ENCODE measurements at places on chromosomes 11 and 22.

DNA sequence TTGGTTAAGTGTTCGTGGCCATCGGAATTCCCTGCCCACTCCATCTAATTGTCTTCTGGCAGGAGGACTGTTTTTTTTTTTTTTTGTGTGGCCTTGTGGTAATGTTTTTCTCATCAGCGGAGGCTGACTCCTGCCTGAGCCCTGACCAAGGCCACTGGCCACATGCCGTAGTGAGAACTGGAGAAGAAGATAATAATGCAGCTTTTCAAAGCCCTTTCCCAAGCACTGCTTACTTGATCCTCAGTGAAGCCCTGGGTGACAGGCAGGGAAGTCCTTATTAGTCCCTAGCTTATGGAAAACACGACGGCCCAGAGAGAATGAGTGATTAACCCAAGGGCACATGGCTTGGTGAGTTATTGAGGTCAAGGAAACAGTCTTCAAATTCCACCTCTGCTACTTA is 71.2 kb downstream of the ADM start:
- DNase-seq: peak; percentile 40

GRCh38 chr22:43734370-43735150 is 77.5 kb downstream of the EFCAB6 start:
- DNase-seq: no peak

DNA sequence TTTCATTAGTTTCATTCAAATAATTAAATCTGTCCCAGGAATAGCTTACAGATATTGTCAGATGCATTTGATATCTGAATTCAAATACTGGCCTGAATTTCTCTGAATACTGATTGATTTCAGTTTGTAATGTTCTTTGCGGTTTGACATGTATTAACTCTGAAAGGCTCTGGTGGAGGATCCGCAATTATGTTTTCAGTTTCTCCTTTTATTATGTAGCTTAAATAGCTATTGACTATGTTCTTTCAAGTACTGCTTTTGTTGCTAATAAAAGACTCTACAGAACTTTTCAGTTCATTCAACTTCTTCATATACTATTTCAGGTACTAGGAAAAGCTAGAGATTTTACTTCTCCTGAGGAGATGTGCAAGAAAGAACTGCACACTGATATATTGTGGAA is 2085.4 kb upstream of the RAG2 start:
- DNase-seq: no peak

GRCh38 chr11:6554828-6555706 is 48.3 kb downstream of the RRP8 start:
- no peak for DNase-seq

GRCh38 chr11:33321422-33321821 is 64.2 kb downstream of the HIPK3 start:
- DNase-seq: no peak

DNA sequence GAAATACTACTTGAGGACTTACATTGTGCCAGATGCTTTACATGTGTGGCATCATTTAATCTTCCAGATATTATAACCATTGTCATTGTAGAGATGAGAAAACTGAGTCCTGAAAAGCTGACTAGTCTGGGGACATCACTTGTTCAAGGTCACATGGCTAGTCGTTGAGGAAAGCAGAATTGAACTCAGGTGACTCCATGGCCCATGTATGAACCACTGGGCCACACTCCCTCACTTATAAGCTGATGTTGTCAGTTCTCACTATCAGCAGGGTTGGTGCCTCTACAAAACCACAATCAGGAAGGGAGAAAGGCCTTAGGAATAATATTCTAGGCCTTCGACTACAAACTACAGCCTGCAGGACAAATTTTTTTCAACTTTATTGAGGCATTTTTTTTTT is 26.1 kb upstream of the ADA2 start:
- DNase-seq: no peak

DNA sequence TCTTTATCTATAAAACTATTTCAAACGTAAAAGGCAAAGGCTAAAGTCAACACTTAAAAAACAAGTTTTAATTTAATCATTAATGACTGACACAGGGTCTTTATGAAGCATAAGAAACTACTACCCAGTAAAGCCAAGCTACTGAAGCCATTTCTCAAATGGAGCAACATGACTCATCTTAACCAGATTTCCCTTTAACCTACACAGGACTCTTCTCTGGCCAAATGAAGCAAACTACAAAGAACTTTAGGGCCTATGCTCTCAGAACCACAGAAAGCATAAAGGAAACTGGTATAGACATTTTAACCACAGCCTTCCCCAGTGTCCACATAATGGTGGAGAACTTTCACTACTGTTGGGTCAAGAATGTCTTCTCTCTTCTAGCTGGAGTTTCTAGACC is 34.7 kb downstream of the ALG9 start:
- DNase-seq: no peak

GRCh38 chr11:33843018-33843417 is 48.9 kb downstream of the LMO2 start:
- DNase-seq: no peak

DNA sequence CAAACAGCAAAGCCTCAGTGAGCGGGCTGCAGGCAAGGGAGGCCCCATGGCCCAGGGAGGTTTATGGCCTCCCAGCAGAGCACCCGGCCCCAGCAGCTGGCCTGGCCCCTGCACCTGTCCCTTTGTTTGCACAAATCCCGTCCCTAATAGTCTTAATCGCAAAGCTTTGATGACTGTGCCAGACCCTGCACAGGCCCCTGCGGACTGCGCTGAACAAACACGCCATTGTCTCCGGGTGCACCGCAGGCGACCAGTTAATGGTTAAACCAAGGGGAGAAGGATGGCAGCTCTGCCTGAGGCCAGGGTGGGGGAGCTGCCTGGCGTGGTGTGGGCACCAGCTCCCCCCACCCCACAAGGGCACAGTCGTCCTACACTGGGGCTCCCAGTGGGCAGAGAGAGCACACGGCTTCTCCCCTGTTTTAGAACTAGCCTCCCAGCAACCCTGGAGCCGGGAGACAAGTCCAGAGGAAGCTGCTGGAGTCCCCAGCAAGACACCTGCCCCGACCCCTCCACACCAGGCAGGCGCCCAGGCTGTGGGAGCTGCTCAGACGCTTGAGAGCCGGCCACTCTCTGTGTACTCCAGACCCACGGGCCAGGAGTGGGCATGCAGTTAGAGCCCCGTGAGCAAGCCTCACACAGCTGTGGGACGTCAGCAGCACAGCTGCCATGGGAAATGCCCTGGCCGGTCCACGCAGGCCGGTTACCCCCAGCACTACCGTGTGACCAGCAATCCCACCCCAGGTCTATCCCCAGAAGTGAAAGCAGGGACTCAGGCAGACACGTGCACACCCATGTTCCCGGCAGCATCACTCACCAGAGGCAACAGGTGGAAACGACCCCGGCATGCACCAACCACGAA is 39.7 kb upstream of the TH start:
- DNase-seq: no peak

- DNase-seq: no peak
Observed at GRCh38 chr11:78100261-78100660, 20.6 kb upstream of the NDUFC2 start.

- DNase-seq: no peak
Observed at GRCh38 chr11:12701811-12702592, 27.8 kb downstream of the TEAD1 start.

DNA sequence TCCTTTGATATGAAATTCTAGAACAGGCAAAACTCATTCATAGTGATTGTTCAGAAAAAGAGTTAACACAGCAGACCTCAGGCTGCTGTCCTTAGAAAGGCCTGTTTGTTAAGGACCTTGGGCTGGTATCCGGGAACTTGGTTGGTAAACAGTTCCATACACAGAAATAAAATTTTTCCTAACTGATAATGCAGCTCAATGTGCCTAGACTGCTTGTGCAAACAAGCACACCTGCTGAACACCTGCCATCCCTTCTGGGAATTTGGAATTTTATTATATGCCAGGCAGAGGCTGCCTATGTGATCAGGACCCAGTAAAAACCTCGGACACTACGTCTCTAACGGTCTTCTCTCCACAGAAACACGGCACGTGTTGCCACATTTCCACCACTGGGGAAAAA is 11.5 kb downstream of the THAP12 start:
- DNase-seq: no peak

GRCh38 chr22:47275605-47276449 is 513.4 kb downstream of the TBC1D22A start:
- DNase-seq: no peak

- no peak for DNase-seq
Observed at GRCh38 chr22:45524966-45525365, 22.3 kb downstream of the FBLN1 start.

DNA sequence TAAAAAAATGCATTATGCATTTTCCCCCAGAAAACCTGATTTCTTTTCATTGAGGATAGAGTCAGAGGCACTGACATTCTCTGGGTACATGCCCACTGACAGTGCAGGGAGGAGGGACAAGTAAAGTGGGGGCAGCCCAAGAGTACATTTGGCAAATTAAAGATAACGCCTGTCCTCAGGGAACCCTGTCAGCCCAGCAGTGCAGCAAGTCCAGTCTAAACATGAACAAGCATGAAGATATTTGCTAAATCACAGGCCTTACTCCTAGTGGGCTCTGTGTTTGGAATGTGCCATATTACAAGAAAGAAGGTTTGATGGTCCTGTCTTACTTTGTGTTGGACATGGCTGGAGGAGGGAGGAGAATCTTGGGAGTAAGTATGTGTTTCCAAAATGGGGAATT is 37.9 kb downstream of the AMOTL1 start:
- DNase-seq: no peak

GRCh38 chr11:93622043-93622442 is 39.4 kb upstream of the CEP295 start:
- DNase-seq: peak; percentile 4

- DNase-seq: no peak
Observed at GRCh38 chr11:57302489-57302888, 22.3 kb downstream of the TNKS1BP1 start.

GRCh38 chr11:75422248-75423231 is 10.5 kb downstream of the KLHL35 start:
- no peak for DNase-seq

GRCh38 chr11:70068345-70068744 is 9.8 kb upstream of the ANO1 start:
- DNase-seq: no peak

DNA sequence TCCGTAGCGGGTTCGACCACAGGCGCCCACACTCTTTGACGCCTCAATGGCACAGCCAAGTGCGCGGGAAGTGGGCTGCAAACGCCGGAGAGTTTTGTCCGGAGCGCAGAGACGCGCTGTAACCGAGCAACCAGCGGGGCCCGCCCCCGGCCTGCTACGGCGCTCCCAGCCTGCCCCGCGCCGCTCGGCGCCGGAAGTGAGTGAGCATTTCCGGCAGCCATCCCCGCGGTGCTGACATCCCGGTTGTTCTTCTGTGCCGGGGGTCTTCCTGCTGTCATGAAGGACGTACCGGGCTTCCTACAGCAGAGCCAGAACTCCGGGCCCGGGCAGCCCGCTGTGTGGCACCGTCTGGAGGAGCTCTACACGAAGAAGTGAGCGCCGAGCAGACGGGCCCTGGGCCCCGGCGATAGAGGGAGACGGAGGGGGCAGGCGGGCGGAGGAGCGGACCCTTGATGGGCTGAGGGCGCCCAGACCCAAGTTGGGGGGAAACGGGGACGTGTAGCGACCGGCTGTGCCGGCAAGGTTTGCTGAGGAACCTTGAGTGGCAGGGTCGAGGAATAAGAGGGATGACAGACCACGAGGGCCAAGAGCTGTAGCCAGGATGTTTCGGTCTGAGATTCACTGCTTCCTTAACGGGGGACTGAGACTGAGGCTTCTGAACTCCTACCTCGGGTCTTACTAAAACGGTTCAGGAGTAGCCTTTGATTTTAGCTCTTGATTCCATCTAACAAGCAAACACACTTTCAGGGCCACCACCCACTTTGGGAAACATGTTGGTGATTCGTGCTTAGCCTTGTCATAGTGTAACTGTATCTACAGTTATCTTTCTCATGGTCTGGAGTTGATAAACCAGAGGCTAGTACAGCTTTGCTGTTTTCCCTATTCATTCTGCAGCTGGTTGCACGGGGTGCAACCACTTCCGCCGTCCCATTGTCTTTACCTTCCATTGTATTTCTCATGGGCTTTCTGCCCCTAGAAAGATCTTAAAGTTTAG is at the start of gene PSMD13:
TSS of gene PSMD13 (plus strand) at position 203 of the 994 bp plus-strand sequence. CDS start at position 277, 74 bp downstream.
- DNase-seq: peak; percentile 74

DNA sequence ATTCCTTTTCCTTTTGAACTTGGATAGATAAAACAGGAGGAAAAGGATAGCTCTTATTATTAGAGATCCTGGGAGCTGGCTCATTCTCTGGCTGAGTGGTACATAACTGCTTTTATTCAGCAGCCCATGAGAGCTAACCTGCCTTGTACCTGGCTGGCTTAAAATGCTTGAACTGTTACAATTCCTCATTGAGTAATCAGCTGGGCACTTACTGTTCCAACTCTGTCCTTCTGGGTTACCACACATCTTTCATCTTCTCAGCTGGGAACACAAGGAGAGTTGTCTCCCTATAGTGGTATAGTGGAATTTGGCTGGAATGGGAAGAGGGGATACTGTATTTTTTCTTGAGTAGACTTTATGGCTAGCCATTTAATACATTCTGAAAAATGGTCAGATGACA is 39.8 kb upstream of the SPTBN2 start:
- DNase-seq: no peak

- peak; percentile 70 for DNase-seq
Observed at GRCh38 chr11:83723999-83724398, 437.8 kb upstream of the CCDC90B start.

DNA sequence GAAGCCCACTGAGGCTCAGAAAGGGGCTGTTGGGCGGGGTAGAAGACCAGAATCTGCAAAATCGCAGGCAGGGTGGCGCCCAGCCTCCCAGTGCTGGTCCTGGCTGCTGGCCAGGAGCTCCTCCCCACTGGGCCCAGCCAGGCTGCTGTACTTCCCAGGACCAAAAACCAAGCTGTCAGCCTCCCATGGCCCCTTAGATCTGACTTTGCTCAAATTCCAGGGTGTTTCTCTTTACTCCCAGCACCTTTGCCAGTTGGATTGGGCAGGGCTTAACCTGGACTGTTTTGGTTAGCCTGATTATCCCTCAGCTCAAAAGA is 44.2 kb upstream of the WEE1 start:
- no peak for DNase-seq

GRCh38 chr11:1762537-1763302 is 1.0 kb downstream of the CTSD start:
- no peak for DNase-seq

DNA sequence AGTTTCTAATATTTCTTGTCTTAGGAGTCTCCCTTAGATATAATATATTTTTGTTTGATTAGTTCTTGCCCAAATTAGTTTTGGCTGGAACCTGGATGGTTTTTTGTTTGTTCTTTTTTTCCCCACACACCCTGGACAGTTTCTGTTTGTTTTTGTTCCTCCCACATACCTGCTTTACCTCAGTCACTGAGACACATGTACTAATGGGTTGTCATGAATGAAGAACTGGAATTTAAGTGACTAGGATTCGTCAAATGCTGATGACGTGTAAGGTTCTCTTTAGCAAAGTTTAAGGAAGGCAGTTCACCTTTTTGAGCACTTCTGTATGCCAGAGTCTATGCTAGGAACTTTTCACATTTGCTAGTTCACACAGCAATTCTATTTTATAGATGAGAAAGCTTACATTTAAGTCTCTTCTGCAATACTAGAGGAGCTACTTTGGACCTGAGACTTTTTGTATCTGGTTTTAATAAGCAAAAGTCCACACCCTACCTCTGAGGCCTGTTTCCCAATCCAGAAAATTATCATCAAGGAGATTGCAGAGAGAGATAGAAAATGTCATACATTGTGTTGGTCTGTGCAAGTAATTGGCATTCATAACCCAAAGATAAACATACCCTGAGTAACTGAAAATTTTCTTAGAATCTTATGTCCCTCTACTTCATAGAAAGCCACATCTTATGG is 86.7 kb upstream of the RAB1B start:
- DNase-seq: peak; percentile 9

GRCh38 chr22:28139961-28140360 is 220.9 kb upstream of the PITPNB start:
- DNase-seq: peak; percentile 88

- DNase-seq: no peak
Observed at GRCh38 chr22:43851058-43851978, 11.0 kb downstream of the SULT4A1 start.
